ENCODE measurements at places on chromosomes 3 and 15.

DNA sequence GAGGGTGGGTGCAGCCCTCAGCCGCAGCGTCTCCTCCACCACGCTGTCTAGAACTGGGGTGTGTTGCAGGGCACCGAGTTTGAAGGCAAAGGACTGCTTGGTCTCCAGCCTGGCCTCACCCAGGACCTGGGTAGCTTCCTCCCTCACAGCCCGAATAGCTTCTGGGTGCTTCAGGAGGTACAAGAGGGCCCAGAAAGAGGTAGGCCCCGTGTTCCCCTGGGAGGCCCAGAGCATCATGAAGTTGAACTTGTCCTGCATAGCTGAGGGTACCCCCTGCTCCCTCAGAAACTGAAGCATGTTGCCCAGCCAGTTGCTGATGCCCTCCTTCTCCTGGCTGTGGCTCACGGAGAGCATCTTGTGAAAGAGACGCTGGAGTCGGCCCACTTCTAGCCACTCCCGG is 930 bp downstream of the CYP8B1 start:
- no peak for DNase-seq

DNA sequence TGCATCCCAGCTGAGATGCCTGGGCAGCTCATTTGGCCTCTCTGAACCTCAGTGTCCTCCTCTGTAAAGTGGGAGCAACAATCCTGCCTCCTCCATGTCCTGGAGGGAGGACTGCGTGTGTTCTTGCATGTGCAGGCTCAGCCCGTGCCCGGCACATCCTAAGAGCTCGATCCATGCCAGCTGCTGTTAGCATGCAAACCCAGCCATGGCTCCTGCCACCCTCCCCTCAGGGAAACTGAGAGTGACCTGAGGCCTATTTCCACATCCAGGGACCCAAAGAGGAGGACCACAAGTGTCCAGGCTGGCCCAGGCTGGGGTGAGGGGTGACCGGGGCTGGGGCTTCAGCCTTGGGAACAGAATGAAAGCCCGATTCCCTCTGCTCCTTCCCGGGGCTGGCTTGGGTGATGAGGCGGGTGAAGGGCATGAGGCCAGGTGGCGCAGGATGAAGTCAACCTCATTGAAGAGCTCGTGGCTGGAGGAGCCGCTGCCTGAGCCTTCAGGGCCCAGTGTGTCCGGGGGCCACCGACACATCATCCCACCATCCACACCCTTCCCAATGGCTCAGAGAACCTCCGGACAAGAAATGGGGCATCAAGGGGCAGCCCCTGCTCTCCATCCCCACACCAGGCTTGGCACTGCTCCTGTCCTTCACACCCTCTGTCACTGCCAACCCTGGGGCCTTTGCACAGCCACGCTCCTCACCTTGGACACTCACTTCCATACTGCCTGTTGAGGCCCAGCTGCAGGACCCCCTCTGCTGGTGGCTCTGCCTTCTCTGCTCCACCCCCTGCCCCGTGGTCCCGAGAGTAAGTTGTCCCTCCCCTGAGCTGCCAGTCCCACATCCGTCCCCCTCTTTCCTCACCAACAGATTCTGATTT is 42.5 kb downstream of the ADAMTS7 start:
- no peak for DNase-seq

GRCh38 chr15:100931143-100931890 is 12.2 kb downstream of the LRRK1 start:
- no peak for DNase-seq

- no peak for DNase-seq
Observed at GRCh38 chr15:77455696-77456321, 35.1 kb downstream of the HMG20A start.

DNA sequence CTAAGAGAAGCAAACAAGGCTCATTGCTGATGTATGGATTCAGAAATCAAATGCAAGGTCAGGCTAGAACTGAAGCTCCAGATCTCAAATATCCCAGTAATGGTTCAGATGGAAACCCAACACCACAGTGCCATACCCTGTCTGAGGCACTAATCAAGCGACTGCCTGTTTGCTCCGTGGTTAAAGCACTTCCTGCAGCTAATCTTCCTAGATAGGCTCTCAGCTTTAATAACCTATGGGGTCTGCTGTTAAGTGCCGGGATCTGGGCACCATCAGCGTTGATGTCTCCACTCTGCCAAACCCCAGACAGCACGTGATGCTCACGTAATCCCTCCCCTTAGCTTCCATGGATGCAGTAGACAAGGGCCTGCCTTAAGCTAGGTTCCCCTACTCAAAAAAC is 262.6 kb downstream of the MECOM start:
- DNase-seq = no peak

DNA sequence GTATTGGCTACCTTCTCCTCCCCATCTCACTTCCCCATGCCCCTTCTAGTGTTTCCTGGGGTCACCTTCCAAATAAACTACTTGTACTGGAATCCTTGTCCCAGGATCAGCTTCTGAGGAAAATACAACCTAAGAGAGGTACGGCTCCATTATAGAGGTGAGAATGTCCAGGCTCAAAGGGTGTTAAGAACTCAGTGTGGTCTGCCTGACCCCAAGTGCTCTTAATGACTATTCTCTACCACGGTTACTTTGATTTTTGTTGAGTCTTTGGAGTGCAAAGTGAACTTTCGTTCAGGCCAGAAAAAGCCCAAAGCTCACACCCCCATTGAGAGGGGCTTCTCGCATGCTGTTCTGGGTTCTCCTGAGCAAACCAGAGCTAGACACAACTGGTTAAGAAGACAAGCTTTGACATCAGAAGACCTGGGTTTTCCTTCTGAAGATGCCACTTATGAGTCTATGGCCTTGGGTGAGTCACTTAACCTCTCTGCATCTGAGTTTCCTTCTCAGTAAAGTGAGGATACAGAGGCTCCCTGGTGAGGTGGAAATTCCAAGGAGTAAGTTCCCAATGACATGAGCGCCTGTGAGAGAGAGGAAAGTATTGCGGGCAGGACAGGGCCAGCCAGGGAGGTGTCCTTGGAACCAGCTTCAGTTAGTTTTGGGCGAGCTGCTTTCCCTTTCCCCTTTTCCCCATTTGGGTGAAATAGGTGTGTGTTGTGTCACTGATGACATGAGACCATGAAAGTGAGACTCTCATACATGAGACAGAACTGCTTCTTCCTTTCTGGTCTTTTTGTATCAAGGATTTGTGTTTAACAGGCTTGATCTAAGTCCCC is 475.0 kb upstream of the PROK2 start:
- no peak for DNase-seq

- no peak for DNase-seq
Observed at GRCh38 chr15:48628832-48629231, 16.7 kb downstream of the FBN1 start.

- no peak for DNase-seq
Observed at GRCh38 chr3:60855250-60855649, 396.0 kb downstream of the FHIT start.

DNA sequence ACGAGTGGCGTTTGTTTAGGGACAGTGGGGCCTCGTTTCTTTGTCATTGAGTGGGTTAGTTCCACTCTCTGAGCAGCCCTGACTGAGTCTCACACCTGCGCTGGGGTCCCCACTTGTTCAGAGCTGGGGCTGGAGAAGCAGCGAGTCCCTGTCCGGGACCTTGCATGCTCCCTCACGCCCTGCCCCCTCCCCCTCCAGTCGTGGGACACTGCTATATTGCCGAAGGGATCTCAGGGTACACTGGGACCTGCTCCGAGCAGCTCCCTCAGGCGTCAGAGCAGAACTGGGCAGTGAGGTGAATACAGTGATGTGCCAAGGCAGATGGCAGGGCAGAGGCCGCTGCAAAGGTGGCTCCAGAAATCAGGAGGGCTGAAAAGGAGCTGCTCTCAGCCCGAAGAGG is 59.9 kb upstream of the KLF13 start:
- no peak for DNase-seq

- no peak for DNase-seq
Observed at GRCh38 chr3:126133606-126134005, 46.8 kb downstream of the ALDH1L1 start.

- no peak for DNase-seq
Observed at GRCh38 chr15:99720533-99720932, 12.7 kb downstream of the LYSMD4 start.

- no peak for DNase-seq
Observed at GRCh38 chr3:170534227-170534626, 51.6 kb downstream of the SLC7A14 start.

- DNase-seq = no peak
Observed at GRCh38 chr3:114234745-114235144, 2.6 kb downstream of the ZNF80 start.

- peak; percentile 6 for DNase-seq
Observed at GRCh38 chr3:150410311-150411105, 2.4 kb downstream of the TSC22D2 start.

DNA sequence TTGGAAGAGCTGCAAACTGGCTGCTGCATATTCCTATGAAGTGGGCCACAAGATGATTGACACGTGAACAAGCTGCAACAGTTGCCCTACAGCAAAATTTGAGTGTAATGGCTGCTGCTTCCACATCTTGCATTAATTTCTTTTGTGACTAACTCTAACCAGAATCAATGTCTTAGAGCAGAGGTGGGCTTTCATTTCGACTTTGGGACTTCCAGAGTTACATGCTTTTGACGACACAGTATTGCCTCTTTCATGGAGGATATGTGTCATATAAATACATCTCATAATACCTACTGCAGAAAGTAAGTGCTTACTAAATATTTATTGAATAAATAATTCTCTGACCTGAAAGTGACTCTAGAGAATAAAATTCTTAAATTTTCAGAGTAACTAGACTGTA is 340.7 kb upstream of the KCNH8 start:
- no peak for DNase-seq

GRCh38 chr3:4586381-4586780 is 93.2 kb downstream of the ITPR1 start:
- DNase-seq = no peak

- DNase-seq = no peak
Observed at GRCh38 chr3:160545504-160545871, 19.9 kb downstream of the KPNA4 start.

Data from activated CD8-positive, alpha-beta memory T cell treated with anti-CD3 and anti-CD28 coated beads for 1 hour (primary cell).